ENCODE measurements at places on chromosomes 6 and 20. TPM values are rescaled to one million over a fixed set of nuclear protein-coding genes. Genes with fewer than 3 reads are reported as not detected.

The CST1 gene
- total RNA-seq, result 0.38 TPM

The BCAS4 gene
- 4.9 TPM for total RNA-seq

The DLK2 gene
- 0.09 TPM for total RNA-seq

The ANKRD66 gene
- not detected for total RNA-seq

The ASIP gene
- not detected for total RNA-seq

The CFAP206 gene
- total RNA-seq, result 0.19 TPM

The C6orf141 gene
- total RNA-seq, result 11.3 TPM

The MICA gene
- 42.5 TPM for total RNA-seq

The GINS1 gene
- 5.4 TPM for total RNA-seq

The F13A1 gene
- total RNA-seq, result not detected

The DACT2 gene
- total RNA-seq, result not detected

The PHACTR1 gene
- 4.1 TPM for total RNA-seq

The SPEF1 gene
- 0.09 TPM for total RNA-seq

The TTBK1 gene
- total RNA-seq, result under 0.01 TPM
